Neural progenitor cell (in vitro differentiated cells): ENCODE measurements at places on chromosomes 4 and X. TPM values are rescaled to one million over a fixed set of nuclear protein-coding genes. Genes with fewer than 3 reads are reported as not detected.

SUPT20HL2 gene
- total RNA-seq: not detected in 2 replicates

GRCh38 chr4:75907966-75908365 lies 5.7 kb upstream of the PPEF2 start:
- H3K27me3 ChIP-seq: no peaks in the 10 kb centered on the region
- H3K27ac ChIP-seq: no peak overlapping the region
- no peak for DNase-seq

GRCh38 chrX:45952030-45952429 lies 593.2 kb downstream of the ZNF674 start:
- no peaks in the 10 kb centered on the region for H3K27me3 ChIP-seq
- no peak overlapping the region for H3K4me3 ChIP-seq
- no peak for DNase-seq
- H3K4me1 ChIP-seq: no peaks in the 10 kb centered on the region

DNA sequence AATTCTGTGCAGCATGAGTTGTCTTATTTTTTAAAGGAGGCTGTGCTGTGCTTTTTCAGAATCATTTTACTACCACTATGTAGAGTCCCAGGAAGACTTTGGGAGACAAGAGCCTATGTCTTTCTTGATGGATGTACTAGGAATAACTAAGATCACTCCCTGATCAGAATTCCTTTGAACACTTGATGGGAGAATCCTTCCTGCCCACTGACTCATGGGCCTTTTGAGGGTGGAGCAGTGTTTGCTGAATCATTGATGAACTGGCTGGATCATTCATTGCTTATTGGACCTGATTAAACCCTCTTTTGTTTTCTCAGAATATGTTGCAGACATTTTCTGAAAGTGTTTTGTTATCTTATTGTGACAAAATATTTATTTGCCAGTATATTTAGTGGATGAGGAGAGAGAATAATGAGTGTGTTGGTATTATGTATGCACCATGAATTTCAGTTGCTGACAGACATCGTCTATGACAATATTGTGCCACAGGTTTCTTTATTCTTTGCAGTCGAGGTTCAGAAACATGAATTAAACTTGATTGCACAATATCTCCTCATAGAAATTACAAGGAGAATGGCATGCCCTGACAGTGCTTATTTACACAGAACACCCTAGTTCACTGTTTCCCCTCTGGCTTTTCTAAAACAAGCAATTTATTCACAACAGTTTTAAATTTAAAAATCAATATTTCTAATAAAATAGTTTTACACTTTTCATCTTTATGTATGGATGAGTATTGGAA lies 36.3 kb downstream of the POU4F2 start:
- H3K36me3 ChIP-seq: no peaks in the 10 kb centered on the region
- H3K4me1 ChIP-seq: no peaks in the 10 kb centered on the region
- DNase-seq: no peak
- H3K4me3 ChIP-seq: no peak overlapping the region
- no peak overlapping the region for H3K27ac ChIP-seq

- no peaks in the 10 kb centered on the region for H3K27me3 ChIP-seq
- H3K36me3 ChIP-seq: no peaks in the 10 kb centered on the region
- no peak overlapping the region for H3K4me3 ChIP-seq
Observed at GRCh38 chrX:15277604-15278003, 7.7 kb upstream of the ASB9 start.
